ENCODE measurements at places on chromosomes 2 and 18.
A peak's percentile ranks its signal among the peaks of the same experiment; 100 is the strongest.

DNA sequence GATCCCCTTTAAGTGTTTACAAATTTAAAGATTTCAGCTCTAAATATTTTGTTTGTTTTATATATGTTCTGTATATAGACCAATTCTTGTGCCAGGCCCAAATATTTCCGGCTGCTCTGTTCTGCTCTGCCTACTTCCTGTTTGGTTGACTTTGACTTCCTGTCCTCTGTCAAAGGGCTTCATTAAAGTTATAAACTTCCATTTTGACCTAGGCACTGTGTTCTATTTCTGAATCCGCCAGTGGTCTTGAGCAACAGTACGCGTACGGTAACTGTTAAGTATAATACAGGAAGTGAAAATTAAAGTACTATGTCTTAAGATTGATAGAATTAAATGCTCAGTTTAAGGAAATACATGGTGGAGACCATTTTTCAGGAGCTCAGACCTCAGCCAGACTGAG lies 13.5 kb upstream of the REL start:
- no peak for DNase-seq

DNA sequence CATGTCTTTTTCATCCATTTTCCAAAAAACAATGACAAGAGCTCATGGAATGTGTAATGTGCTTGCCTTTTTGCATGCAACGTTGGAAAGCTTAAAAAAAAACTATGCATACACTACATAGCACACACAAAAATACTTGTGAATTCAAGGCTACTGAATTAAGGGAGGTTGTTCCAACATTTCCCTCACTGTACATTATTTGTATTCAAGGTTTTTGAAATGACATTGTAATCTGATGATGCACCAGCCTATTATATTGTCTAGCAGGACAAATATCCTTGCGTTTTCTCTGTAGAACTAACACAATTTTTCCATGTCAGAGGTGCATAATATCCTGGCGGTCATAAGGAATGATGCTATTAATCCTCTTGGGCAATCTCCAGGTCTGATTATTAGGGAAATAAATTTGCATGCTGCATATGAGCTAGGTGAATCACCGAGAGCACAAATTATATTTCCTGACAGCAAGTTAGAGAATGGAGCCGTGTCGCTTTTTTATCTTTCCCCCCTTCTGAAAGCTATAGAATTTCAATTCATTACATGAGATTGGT lies 836.9 kb upstream of the FANCL start:
- no peak for DNase-seq

DNA sequence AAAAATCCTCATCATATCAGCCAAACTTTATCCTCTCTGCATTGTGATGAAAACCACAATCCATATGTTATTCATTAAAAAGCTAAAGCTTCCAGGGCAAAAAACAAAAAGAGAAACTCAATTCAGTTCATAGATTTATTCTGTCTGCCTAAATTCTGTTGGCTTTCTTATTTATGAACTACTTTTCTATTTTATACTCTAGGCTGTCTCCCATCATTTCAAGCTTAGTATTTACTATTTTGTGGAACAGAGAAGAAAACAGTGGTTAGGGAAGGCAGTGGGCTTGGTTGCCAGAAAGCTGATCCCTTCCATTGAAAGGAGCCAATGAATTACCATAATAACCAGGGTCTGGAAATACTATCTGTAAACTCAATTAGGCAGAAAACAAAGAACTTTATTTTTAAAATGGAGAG lies 71.8 kb downstream of the RAPH1 start:
- DNase-seq: no peak

DNA sequence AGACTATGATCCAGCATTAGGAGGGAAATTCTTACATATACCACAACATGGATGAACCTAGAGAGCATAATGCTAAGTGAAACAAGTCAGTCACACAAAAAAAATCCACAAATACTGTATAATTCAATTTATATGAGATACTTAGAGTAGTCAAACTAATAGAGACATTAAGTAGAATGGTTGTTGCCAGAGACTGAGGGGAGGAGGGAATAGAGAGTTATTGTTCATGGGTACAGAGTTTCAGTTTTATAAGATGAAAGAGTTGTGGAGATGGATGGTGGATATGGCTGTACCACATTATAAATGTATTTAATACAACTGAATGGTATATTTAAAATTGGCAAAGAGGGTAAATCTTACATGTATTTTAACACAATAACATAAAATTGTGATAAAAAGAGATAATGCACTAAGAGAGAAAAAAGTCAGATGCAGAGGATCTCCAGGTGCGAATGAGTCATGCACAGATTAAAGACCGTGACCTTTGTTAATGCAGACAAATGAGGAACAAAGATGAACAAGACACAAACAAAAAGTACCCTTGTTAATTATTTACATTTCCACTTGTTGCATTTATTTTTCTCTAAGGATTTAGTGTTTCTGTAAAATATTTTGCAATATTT lies 541.7 kb upstream of the MEX3C start:
- DNase-seq: no peak

- peak; percentile 32 for DNase-seq
Measured at GRCh38 chr2:231672617-231673347, 35.5 kb upstream of the PTMA start.

DNA sequence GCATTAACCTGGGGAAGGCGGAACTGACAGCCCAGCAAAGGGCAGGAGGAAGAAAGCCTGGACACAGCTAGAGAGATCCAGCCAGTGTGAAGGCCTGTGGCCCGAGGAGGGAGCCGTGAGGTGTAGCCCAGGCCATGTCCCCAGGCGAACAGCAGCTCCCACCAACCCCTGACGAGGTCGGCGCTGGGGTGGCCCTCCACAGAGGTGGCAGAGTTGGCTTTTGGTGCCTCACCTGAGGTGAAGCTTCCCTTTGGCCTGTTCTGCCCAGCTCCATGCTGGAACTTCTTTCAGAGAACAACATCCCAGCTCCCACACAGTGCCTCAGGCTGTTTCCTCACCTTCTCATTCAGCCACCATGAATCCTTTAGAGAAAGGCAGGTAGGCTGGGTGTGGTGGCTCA lies 13.3 kb downstream of the TMEM177 start:
- DNase-seq: no peak

DNA sequence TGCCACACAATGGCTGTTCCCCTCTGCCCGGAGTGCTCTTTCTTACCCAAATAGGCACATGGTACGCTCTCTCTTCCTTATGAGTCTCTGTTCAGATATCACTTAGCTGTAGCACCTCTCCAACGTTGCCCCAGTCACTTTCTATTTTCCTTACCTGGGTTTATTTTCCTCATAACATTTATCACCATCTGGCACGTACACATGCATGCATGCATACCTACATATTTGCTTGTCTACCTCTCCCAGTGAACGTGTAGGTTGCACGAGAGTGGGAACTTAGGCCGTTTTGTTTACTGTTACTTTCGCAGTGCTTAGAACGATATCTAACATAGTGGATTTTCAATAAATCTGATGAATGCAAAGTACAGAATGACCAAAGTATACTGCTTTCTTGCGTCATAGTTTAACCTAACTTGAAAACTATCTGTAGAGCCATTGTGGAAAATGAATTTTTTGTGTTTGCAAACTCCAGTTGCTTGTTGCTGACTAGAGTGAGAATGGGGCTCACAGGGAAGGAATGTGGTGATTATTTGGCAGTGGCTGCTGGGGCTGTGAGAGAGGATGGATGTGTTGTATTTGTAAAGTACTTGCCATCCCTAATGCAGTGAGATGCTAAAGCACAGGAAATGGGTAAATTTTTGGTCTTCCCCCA lies 47.1 kb downstream of the ACSL3 start:
- no peak for DNase-seq

GRCh38 chr2:185785851-185786473 lies 47.4 kb downstream of the FSIP2 start:
- DNase-seq: no peak

- DNase-seq: no peak
Measured at GRCh38 chr2:236844711-236845110, 241.0 kb upstream of the COPS8 start.

GRCh38 chr2:40325116-40325515 lies 126.8 kb downstream of the SLC8A1 start:
- DNase-seq: peak; percentile 85

DNA sequence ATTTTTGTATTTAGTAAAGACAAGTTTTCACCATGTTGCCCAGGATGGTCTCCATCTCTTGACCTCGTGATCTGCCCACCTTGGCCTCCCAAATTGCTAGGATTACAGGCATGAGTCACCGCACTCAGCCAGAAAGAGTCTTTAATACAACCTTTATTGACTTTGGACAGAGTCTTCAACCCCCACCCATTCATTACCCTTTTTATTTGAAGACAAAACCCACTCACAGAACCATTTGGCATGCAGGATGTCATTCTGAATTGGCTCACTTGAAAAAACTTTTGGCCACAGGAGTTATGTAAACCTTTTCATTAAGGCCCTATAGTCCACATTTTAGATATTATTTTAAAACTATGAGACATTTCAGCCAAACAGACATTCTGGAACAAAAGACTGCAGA lies 217.9 kb upstream of the RND3 start:
- no peak for DNase-seq

GRCh38 chr2:144015036-144015435 lies 504.9 kb downstream of the ZEB2 start:
- DNase-seq: no peak

DNA sequence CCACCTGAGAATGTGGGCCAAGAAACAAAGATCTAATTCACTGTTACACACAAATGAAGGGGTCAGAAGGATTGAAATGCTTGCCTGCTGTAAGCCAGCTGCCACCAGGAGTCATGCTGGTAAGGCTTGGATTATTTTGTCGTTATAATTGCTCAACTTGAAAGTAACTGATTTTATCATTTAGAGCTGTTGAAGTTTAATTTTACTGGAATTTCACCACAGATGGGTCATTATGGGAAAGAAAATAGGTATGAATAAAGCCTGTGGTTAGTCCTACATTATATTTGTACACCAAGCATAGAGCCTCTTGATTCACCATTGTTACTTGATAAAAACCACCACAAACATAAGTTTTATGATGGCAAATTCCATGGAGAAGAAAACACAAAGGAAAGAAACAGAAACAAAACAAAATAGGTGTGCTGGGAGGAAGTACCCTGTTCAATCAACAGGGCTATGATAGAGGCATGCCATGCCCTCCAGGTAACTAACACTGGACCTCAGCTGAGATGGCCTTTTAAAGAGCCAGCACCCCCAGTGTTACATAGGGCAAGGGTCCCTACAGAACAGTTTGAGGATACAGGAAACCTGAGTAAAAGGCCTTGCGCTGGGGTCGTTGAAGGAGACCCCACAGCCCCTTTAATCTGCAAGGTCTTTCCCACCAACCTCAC lies 3.0 kb downstream of the CLEC4F start:
- DNase-seq: no peak

DNA sequence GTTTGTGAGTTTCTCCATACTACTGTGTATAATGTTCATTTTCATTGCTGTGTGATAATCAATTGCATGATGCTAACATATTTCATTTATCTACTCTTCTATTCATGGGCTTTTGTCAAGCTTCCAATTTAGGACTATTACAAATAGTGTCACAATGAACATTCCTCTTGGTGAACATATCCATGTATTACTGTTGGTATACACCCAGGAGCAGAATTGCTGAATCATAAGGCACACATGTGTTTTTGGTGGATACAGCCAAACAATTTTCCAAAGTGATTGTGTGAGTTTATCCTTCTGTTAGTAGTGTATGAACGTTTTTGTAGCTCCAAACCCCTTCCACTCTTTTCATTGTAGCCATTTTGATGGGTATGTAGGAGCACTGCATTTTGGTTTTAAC lies 101.6 kb upstream of the COPS8 start:
- DNase-seq: no peak

- no peak for DNase-seq
Measured at GRCh38 chr18:52791321-52791720, 451.3 kb downstream of the DCC start.

DNA sequence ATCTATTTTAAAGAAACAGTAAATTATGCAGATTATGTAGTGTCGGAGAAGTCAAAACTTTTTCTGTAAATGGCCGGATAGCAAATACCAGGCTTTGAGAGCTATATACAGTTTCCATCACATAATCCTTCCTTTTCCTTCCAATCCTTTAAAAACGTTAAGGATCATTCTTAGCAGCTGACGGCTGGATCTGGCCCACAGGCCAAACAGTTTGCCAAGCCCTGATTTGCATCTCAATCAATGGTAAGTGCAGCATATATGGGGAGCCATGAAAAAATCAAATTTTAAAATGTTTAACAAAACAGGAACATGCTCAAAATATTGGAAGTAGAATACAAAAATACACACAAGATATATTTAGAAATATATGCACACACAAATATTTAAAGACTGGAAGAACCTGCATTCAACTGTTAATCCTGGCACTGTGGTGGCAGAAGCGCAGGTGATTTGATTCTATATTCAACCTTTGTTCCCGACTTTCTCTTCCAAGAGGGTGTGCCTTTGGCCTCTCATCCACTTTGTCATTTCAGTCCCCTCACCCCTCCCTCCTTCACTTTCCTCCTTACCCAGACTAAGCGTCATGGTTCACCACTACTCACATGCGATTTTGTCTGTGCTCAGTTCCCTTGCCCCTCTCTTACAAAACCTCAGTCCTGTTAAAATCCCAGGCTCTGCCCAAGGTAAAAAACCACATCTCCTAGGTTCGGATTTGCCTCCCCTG lies 27.3 kb downstream of the NDUFA10 start:
- no peak for DNase-seq

GRCh38 chr18:13730481-13730880 lies 4.0 kb downstream of the RNMT start:
- no peak for DNase-seq

DNA sequence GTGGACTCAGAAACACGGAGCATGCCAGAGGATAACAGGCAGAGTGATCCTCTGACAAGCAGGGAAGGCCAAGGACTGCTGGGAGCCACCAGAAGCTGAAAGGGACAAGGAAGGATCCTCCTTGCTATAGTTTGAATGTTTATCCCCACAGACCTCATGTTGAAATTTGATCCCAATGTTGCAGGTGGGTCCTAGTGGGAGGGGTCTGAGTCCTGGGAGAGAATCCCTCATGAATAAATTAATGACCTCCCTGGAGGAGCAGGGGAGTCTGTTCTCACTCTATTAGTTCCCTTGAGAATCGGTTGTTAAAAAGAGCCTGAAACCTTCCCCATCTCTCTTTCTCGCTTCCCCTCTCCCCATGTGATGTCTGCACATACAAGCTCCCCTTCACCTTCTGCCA lies 124.4 kb downstream of the FBXO15 start:
- no peak for DNase-seq

- no peak for DNase-seq
Measured at GRCh38 chr2:83747141-83747540, 711.9 kb downstream of the SUCLG1 start.

- DNase-seq: peak; percentile 37
Measured at GRCh38 chr2:48343571-48344440, 186.1 kb upstream of the STON1 start.

- DNase-seq: no peak
Measured at GRCh38 chr2:70523672-70523995, 30.0 kb downstream of the TGFA start.

DNA sequence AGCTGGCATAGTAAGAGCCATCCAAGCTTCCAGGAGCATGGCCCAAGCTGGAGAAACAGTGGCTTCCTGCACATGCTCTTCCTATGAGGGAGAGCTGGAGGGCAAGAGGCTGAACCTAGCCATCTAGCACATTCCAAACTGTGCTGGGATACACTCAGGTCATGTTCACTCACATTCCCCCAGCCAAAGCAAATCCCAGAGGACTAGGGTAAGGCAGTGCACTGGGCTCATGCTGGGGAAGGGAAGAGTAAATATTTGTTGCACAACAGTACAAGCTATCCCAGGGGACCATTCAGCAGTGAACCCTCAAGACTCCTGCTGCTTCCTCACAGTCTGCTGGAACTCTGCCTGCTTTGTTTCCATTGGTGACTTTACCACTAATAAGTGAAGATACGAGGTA lies 20.7 kb upstream of the GYPC start:
- no peak for DNase-seq

Measured in kidney glomerular epithelial cell (primary cell).